ENCODE measurements at places on chromosomes 6 and 20. TPM values are rescaled to one million over a fixed set of nuclear protein-coding genes. Genes with fewer than 3 reads are reported as not detected.

GRCh38 chr6:92495242-92495641, 924.1 kb downstream of the EPHA7 start:
- no peak overlapping the region for H3K27ac ChIP-seq
- no peaks in the 10 kb centered on the region for H3K36me3 ChIP-seq
- no peaks in the 10 kb centered on the region for H3K27me3 ChIP-seq

- H3K36me3 ChIP-seq, result peaks cover 34% of the 10 kb centered on the region
- H3K27me3 ChIP-seq, result no peaks in the 10 kb centered on the region
- DNase-seq, result no peak
- H3K4me1 ChIP-seq, result peaks cover 26% of the 10 kb centered on the region
These were observed 59.2 kb downstream of the SYNJ2 start for GRCh38 chr6:158040804-158041347.

Gene OR2H1
- not detected for total RNA-seq

Gene CDSN
- total RNA-seq, result not detected

GRCh38 chr6:6712449-6713403, 124.2 kb downstream of the LY86 start:
- peaks cover 20% of the 10 kb centered on the region for H3K4me1 ChIP-seq
- H3K4me3 ChIP-seq, result no peak overlapping the region
- no peak for DNase-seq

GRCh38 chr20:59378396-59378795, 78.0 kb downstream of the EDN3 start:
- peaks cover 7% of the 10 kb centered on the region for H3K27me3 ChIP-seq
- H3K4me1 ChIP-seq, result no peaks in the 10 kb centered on the region
- no peaks in the 10 kb centered on the region for H3K36me3 ChIP-seq
- no peak overlapping the region for H3K4me3 ChIP-seq
